ENCODE measurements at places on chromosomes 3 and 15.

DNA sequence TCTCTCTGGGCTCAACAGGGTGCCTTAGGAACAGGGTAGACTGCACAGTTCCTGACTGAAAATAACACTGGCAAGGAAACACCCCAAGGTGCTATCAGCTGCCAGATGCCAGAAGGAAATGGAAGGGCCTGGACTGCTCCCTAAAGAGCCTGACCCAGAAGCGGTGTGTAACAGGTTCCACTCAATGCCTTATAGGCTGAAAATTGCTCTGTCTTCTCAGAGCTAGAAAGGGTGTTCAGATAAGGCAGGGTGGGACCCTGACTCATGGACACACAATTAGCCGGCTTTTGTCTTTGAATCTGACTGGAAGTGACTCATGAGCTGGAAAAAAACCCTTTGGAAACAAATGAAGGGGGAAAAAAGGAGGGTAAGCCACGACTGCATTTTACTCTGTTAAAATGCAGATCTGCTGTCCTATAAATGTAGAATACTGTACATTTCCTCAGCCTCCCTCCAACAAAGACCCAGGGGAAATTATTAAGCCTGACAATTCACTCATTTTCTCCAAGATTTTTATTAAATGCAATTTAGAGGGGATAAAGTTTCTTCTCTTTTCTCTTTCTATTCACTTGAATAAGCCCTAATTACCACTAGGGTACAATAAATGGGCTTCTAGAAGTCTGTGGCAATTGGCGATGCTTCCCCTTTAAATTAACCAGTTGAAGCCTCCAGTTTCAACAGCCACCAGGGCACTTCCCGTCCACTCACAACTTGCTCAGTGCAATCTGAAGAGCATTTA is 160.2 kb upstream of the TBL1XR1 start:
- no peak for DNase-seq

GRCh38 chr3:24339266-24339825 is 155.3 kb downstream of the THRB start:
- no peak for DNase-seq

GRCh38 chr15:77569729-77570125 is 63.0 kb downstream of the LINGO1 start:
- no peak for DNase-seq

GRCh38 chr3:54123776-54124196 is 1.4 kb downstream of the CACNA2D3 start:
- no peak for DNase-seq

DNA sequence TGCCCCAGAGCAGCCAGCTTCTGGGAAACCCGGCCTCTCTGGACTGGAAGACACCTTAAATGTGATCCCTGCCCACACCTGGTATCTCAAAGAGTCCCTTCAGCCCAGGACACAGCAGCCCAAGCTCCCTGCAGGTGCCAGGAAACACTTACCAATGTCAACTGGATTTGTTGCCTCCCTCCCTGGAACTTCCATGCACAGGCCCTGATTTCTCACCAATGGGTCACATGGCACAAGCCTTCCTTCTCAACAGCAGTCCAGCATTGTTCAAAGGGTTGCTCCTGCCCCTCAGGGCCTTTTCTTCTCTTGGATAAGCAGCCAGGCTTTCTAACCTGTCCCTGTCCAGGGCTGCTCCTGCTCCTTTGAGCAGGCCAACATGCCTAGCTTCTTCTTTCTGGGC is 31.6 kb downstream of the ANP32A start:
- DNase-seq: no peak

GRCh38 chr15:75198560-75199356 is 2.9 kb upstream of the C15orf39 start:
- peak; percentile 57 for DNase-seq

DNA sequence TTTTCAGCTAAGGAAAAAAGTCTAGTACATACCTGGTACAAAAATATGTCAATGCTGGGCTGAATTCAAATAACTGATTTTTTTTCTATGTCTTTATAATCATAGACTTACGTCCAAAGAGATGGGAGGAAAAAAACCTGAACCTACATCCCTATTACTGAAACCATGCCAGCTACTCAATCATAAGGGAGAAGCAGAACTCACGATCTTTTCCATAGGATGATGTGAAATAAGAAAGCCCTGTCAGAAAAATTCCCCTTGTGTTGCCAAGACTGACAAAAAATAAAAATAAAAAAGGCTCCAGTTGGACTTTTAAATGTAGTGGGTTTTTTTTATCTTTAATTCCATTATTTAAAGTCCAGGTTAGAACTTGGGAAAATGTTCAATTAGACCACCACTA is 3.3 kb downstream of the MSL2 start:
- DNase-seq: no peak

DNA sequence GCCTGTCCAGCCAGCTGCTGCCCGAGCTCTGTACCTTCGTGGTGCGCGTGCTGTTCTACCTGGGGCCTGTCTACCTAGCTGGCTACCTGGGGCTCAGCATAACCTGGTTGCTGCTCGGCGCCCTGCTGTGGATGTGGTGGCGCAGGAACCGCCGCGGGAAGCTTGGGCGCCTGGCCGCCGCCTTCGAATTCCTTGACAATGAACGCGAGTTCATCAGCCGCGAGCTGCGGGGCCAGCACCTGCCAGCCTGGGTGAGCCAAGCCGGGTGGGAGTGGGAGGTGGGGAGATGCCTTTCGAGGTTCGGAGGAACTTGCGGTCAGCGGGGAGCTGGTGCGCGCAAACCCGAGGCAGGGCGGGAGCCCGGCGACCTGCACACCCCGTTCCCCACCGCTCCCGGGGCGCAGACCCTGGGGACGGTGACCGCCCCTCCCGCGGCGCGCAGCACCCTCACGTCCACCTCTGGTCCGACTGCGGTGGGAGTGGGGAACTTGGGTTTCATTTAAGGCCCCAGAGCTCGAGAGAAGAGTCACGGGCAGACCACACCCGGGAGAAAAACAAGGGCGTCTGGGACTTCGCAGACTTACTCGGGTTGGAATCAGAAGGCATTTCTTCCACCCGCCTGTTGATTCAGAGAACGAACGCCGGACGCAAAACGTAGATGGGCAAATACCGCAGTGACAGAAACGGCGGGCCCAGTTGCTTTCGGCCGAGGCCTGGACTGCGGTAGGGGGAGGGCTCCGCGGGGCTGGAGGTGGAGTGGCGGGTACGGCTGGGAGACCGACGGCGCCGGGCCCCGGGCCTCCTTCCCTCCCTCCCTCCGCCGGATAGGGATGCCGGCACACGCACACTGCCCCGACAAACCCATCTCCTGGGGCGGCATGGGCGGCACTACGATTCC is 708 bp downstream of the ESYT3 start:
- no peak for DNase-seq

DNA sequence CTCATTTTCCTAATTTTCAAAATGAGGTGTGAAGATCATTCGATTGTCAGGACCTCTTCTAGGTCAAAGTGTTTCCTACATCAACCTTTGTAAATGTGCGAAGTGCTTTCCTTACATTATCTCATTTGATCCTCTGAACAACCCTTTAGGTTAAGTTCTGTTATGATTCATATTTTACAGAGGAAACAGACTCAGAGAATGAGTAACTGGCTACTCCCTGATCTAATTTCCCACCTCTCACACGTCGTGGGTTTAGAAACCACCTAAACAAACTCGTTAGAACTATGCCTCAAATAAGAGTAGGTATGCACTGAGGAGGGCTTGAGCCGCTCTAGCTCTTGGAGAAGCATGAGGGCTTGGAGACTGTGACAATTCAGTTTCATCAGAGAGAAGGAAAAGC is 148.6 kb downstream of the CD47 start:
- peak; percentile 77 for DNase-seq

DNA sequence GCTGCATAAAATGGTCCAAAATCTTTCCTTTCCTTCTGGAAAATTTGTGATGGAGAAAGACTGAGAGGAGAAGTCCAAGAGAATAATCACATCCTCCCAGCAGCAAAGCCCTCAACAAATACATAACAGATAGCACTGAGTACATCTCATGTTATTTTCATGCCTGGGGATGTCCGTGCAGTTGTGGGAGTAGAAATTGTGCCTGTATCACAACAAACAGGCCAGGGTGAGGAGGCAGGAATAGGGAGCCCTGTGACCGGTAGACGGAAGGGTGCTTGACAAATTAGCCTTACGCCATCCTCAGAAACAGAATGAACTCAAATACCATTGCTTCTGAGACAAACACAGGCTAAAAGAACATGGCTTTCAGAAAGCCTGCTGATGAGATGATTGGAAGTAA is 333.2 kb upstream of the UMPS start:
- no peak for DNase-seq

GRCh38 chr3:18434711-18435110 is 9.6 kb upstream of the SATB1 start:
- DNase-seq: no peak

- no peak for DNase-seq
Measured at GRCh38 chr15:70857562-70858285, 3.8 kb upstream of the LARP6 start.

Data from activated CD4-positive, alpha-beta T cell treated with anti-CD3 and anti-CD28 coated beads, Interleukin-2, Interleukin-6, amounts not matched to agents 100 ng/mL and 50 ng/mL, durations not matched to agents 16 hours and 8 hours (primary cell).